Fibroblast of skin of right quadriceps (primary cell): ENCODE measurements at places on chromosomes 4 and X.

- DNase-seq, result no peak
Observed at GRCh38 chr4:139550724-139551429, 5.1 kb downstream of the SETD7 start.

DNA sequence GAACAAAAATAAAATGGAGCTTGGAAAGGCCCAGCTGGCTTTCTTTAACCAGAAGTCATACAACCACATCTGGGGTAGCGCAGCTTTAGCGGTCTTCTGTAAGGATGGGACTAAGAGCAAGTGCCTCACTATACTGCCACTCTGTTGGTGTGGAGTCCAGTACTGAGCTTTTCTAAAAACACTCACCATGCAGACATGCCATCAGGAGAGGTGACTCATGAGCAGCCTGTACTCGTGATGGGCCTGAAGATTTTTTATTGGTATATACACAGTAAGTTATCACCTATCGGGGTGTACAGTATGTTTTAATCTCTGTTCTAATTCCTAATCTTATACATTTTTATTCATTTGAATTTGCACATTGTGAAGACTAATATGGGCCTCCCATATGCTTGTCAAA is 9.6 kb downstream of the PPP3CA start:
- peak; percentile 42 for DNase-seq

GRCh38 chr4:119162174-119162573 is 26.5 kb downstream of the MYOZ2 start:
- no peak for DNase-seq

DNA sequence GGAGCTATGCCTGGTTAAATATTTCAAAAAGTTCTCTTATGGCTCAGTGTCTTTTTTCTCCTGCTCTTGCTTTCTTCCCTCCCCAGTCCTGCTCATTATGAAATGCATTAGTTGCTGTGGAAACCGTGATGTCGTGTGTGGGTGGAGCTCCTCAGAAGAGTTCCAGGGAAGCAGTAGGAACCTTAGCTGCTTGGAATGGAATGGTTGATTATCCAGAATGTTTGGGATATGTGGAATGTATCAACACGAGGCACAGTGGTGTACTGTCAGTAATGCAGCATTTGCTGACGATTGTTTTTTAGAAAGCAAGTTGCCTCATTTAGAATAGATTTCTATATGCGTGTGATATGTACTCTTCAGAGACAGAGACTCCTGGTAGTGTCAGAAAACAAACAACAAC is 333.2 kb downstream of the ARHGAP10 start:
- peak; percentile 69 for DNase-seq

DNA sequence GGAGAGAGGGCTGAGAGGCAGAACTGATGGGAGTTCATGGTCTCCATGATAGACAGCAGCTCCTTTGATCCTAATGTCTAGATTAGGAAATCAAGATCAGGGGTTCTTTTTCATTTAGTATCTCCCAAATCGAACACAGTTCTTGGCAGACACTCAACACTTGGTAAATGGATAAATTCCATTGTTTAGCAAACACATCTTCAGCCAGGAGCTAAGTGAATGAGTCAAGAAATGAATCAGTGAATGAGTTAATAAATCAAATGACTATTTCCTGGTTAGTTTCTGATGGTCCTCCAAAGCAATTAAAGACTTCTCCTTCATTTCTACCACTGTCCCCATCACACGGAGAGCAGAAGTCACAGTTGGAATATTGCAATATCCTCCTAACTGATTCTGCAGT is 120.0 kb upstream of the SHISA3 start:
- no peak for DNase-seq

GRCh38 chrX:133415276-133416105 is at the start of gene GPC4:
Gene GPC4 (minus strand): TSS chrX:133415489. CDS start chrX:133414965, 524 bp downstream.
- DNase-seq, result peak; percentile 68

- peak; percentile 57 for DNase-seq
Observed at GRCh38 chrX:71532078-71532752, 689 bp upstream of the OGT start.
